ENCODE measurements at places on chromosomes 7 and 10.

DNA sequence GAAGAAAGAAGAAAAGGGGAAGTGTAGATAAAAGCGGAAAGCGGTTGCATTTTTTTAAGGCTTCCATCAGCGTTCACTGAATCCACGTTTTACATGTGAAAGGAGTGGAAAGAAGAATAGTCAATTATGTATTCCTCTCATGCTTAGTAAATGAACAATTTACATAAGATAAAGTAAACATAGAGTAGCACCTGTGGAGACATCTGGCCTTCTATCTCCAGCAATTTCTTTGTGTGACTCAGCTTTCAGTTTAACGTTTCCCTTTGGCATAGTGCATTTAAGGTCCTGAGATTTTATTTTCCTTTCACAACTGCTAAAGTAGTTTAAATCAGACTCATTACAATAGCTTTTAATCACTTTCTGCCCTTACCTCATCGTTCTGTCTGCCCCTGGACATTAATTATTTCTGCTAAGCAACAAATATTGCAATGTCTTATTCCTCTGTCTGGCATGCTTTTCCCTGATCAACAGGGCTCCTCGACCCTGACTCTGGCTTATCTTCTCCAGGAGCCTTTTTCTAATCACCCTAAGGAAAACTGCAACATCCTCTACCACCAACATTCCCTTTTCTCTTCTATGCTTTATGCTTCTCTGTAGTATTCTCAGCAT lies 383.5 kb upstream of the VWC2 start:
- DNase-seq, result no peak

GRCh38 chr7:105309235-105310169 lies 79.2 kb downstream of the SRPK2 start:
- DNase-seq, result no peak

- no peak for DNase-seq
These were observed 41.9 kb downstream of the IQUB start for GRCh38 chr7:123492485-123492884.

DNA sequence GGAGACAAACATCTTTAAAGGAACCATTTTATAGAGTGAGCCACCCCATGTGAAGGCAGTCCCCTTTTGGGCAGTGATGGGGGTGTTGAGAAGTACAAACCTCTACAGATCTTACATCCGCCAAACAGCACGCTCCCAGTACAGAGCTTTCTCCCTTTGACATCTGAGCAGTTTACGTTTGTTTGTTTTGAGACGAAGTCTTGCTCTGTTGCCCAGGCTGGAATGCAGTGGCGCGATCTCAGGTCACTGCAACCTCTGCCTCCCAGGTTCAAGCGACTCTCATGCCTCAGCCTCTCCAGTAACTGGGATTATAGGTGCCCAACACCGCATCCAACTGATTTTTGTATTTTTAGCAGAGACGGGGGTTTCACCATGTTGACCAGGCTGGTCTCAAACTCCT lies 128.9 kb downstream of the CCDC3 start:
- no peak for DNase-seq

DNA sequence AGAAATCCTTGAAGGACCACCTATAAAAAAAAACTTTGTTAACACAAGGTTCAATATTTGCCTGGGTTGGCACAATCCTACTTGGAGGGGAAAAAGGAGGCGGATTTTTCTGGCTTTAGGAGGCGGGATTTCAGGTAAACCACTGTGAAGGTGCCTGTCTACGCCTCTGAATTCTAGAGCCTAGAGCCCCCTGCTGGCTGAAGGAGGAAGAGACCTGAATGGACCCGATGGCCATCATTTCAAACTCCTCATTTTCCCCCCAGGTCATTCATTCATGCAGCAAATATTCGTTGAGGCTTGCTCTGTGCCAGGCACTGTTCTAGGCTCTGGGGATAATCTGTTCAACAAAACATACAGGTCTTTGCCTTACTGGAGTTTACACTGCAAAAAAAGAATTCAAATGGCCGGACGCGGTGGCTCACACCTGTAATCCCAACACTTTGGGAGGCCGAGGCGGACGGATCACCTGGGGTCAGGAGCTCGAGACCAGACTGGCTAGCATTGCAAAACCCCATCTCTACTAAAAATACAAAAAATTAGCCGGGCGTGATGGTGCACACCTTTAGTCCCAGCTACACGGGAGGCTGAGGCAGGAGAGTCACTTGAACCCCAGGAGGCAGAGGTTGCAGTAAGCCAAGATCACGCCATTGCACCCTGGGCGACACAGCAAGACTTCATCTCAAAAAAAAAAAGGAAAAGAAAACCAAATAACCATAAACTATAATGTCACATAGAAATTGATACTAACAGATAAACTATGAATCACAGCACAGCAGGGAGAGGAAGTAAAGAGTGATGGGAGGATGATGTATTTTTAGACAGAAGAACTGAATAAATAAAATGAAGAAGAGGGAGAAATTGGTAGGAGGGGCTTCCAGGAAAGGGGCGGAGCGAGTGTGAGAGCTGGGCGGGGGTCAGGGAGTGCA lies 90.1 kb upstream of the NFE2L3 start:
- peak; percentile 54 for DNase-seq

- DNase-seq, result no peak
These were observed 41.2 kb upstream of the TNS3 start for GRCh38 chr7:47622946-47623640.

GRCh38 chr7:2046581-2047565 lies 185.9 kb downstream of the MAD1L1 start:
- DNase-seq, result no peak

DNA sequence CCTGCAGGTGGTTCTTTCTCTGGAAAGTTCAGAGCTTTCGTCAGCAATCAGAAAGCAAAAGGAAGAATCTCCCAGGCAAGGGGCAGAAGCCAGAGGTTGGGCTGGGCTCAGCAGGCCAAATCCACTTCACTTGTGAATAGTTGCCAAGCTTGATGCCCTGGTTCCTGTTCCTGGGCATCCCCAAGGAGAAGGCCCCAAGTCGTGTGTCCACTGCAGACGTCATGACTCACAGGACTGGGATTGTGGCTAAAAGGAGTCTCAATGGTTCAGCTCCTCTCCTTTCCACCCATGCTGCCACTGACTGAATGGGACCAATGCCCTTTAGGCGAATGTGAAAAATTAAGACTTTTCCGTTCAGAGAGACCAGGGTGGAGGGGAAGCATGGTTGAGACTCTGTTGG lies 38.6 kb upstream of the TRIM8 start:
- no peak for DNase-seq

DNA sequence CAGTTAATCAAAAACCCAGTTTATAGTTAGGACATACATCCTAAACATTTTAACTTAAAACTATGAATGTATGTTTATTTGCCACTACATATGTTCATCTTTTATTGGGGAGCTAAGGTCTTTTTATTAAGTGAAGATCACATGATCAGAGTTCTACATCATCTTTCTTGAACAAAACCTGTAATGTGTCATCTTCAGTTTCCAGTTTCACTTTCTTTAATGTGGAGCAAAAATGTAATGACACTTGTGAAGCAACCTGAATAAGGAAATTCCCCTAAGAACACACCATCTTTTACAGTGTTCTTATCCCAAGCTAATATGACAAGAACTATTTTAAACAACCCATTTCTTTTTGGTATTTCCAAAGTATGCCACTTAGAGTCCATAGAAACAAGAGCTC lies 166.7 kb upstream of the BET1 start:
- DNase-seq, result no peak

GRCh38 chr7:44750921-44751571 lies 2.4 kb downstream of the ZMIZ2 start:
- no peak for DNase-seq

DNA sequence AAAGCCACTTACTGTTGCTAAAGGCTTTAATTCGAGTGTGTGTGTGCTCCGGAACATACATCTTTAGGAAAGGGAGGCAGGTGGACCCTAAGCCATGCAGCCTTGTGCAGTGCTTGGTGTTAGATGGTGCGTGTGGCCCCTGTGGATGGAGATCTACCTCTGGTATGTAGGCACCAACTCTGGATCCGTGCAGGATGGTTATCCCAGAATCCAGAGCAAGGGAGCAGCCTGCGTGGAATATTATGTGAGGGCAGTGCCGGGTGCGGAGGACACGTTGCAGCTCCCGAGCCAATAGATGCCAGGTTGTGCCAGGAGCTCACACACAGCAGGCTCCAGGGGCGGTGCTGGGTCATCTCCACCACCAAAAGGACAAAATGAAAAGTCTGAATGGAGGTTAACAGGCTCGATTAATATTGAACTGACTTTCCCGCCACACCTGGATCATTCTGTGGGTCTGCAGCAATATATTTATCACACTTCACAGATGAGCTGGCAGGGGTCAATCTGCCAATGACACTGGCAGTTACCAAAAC lies 143.0 kb upstream of the NPS start:
- DNase-seq, result no peak

DNA sequence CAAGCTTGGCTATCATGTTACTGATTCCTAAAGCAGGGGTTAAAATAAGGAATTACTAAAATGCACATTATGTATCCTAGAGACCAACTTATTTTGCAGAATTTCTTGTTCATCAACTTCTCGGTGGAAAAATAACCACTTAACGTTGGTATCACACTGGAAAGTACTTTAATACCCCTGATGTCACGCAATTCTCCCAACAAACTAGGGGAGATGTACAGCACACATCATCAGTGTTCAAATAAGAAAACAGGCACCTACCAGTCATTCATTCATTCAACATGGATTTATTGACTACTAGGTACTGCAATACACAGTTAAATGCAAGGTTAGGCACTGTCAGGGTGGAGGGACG lies 648 bp downstream of the HUS1 start:
- DNase-seq, result no peak

DNA sequence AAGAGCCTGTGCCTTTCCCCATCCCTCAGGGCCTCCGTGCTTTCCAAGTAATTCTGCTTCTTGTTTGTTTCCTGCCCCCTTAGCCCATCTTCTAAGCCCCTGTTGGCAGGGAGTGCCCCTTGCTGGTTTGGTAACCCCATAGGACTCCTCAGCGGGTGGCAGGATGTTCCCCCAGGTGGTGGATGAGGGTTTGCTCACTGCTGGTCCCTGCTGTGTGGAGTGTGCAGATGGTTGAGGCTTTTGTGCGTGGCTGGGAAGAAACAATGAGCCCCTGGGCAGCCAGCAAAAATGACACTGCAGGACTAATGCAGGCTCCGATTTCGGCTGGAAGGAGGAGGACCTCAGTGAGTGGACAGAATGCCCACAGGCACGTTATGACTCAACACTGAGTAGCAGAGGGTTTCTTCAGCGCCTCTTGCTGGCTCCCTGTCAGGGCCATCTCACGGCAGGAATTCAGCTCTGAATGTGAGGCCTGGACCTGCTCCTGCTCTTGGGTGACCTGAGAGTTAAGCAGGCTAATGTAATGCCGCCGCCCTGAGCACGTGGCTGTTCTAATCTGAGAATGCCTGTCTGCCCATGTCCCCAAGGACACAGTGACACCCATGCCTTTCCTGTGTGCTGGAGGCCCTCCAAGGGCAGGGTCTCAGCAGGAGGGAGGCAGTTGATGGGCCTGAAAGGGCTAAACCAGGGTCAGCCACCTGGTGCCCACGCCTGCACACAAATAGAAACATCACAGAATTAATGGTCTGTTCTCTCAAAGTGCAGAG lies 16.6 kb downstream of the BAG3 start:
- no peak for DNase-seq

- no peak for DNase-seq
These were observed 110.8 kb upstream of the LRGUK start for GRCh38 chr7:134016223-134016941.

DNA sequence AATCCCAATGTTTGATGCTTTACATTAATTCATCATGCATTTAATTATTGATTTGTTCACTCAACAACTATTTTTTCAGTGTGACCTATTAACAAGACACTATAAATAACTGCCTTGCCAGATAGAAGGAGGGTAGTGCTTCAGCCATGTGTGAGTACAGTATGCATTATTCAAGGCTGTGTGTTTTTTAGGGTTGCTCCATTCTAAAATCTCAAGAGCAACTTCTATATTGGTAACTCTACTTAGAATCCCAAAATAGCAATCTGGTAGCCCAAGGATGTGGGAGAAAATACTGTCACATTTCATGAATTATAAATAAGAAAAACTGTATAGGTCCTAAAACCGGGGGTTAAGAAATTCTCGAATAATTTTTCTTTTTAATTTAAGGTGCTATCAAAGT lies 69.9 kb downstream of the ENO4 start:
- DNase-seq, result no peak

- DNase-seq, result no peak
These were observed 1.3 kb upstream of the MINPP1 start for GRCh38 chr10:87503401-87503800.

DNA sequence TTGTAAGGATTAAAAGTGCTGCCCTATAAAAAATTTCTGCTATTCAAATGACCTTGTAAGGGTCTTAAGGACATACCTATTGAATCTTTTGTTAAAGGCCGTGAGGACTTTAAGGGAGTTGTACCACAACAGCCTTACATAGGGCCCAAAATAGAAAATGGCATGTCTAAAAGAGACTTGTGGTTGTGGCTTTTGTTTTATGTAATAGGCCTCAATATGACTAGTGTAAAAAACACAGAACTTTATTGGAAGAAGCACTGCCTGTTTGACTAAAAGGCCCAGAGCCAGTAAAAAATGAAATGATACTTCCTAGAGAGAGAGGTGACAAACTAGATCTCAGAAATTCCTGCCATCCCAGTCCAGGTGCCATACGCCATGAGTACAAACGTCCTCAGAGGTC lies 286.6 kb downstream of the SEMA3D start:
- no peak for DNase-seq

DNA sequence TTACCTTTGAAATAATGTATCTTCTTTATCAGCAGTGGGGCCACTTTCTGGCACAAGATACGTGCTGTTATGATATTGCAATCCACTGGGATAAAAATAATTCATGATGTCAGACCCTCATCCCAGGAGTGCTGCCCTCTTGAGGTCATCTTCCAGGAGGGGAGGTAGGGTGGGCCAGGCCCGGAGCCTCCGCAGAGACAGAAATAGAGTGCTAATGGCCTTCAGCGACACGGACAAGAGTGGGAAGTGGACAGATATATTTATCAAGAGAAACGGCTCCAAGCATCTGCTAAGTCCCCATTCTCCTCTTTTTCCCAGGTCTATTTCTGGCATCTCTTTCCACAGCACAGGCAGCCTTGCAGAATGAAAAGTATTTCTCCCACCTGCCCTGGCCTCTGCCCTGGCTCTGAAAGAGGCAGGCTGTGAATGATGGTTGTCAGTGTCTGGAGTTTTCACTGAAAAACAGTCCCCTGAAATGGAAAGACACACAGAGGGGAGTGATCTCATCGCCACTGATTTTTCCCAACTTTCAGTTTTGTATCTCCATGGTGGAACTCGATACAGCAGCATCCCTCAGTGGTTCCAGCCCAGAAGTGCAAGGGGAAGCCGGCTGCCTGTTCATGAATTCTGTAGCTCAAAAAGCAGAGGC lies 251.7 kb upstream of the MYO3A start:
- DNase-seq, result no peak

- DNase-seq, result no peak
These were observed 38.5 kb downstream of the MCU start for GRCh38 chr10:72730479-72730878.

Data from stimulated activated CD8-positive, alpha-beta memory T cell treated with anti-CD3 and anti-CD28 coated beads, Interleukin-7, amount 100 ng/mL, for 24 hours (primary cell).